Left cardiac atrium (tissue), 4 donors: ENCODE measurements at places on chromosomes 6 and 20. TPM values are rescaled to one million over a fixed set of nuclear protein-coding genes. Genes with fewer than 3 reads are reported as not detected.

- no peak for DNase-seq
Measured at GRCh38 chr6:125931733-125932450, 24.7 kb upstream of the HINT3 start.

DNA sequence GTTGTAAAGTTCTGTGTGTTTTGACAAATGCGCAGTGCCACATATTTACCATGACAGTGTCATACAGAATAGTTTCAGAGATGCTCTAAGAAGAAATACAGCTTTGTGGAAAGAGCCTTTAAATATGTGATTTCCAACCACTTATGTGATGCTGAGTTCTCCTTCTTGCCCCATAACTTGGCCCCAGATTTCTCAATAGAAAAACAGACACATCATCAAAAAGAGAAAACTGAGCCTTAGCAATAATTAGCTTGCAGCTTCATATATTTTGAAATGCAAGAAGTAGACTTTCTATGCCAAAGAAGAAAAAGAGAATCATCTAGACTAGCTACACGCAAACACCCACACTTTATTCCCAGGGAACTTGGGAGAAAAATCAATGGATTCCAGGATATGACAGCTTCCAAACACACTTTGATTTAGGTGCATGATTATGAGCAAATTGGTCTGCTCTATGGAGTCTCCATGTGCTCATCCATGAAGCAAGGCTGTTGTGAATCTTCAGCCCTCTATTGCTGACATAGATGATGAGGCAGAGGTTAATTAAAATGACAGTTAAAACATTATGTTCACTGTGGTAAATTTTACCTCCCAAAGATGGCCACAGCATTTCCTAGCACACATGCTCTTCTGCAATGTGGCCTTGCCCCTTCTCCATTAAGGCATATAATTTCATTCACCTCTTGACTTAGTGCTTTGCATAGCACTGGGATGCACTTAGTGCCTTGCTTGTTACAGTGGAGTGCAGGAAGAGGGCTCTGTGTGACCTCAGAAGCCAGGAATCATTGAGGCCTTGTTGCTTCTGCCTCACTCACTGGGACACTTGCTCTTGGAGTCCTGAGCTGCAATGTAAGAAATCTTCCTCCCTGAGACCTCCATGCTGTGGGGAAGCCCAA is 174.6 kb downstream of the SYNDIG1 start:
- no peak for DNase-seq

DNA sequence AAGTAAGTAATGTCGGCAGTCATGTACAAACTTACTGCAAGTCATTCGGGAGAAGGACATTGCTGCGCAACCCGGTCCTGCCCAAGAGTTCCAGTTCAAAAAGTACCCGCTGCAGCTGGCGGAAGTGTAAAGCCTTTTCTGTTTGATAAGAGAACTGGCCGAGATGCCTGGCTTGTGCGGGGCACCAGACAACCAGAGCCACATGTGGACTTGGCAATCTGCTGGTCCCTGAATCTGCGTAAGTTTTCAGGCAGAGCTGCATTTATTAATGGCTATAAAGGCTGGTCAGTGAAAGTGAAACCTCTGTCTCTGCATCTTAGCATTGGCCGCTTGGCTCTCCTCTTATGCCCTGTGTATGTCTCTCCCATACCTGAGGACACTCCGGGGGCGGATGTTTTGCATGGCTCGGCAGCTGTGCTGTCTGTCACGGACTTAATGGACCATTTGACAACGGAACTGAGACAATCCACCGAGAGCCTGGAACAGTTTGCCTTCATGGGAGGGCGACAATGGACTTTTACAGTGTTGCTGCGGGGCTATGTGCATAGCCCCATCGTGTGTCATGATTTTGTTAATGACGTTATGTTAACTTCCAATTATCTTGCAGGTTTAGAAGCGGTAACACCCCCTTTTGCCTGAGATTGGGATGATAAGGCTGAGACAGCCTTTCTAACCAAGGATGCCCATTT is 19.8 kb upstream of the RGS17 start:
- no peak for DNase-seq

- no peak for DNase-seq
Measured at GRCh38 chr6:64429926-64430325, 794.3 kb downstream of the PHF3 start.

BACH2 gene
- 2.0 TPM for total RNA-seq

PROCR gene
- total RNA-seq: 41.9 TPM

PI16 gene
- total RNA-seq: 28.2 TPM
